ENCODE measurements at places on chromosomes 3 and 15. TPM values are rescaled to one million over a fixed set of nuclear protein-coding genes. Genes with fewer than 3 reads are reported as not detected.

Gene HESX1
- total RNA-seq, result 1.9 TPM

Gene HES1
- 70.6 TPM for total RNA-seq

Gene HIGD2B
- total RNA-seq, result not detected

Gene CNTN4
- total RNA-seq, result 8.9 TPM

Gene NEK10
- 60.3 TPM for total RNA-seq

Gene GALNT15
- total RNA-seq, result 2.8 TPM

Gene SLC12A8
- total RNA-seq, result 5.9 TPM

Gene TPM1
- 469 TPM for total RNA-seq

Gene CHRNA5
- 1.3 TPM for total RNA-seq

Gene CD80
- 8.6 TPM for total RNA-seq

Gene WDR49
- total RNA-seq, result 33.9 TPM

Gene ENTPD3
- 3.8 TPM for total RNA-seq

Gene COL8A1
- total RNA-seq, result 84.6 TPM

Gene VGLL3
- 32.8 TPM for total RNA-seq

Gene COPS2
- total RNA-seq, result 117 TPM

Gene CHRD
- total RNA-seq, result 16.7 TPM

Gene TTC23
- 48.5 TPM for total RNA-seq

Gene GOLGA6A
- total RNA-seq, result not detected

Gene CLRN1
- total RNA-seq, result not detected

Gene MYH15
- total RNA-seq, result 0.31 TPM

Gene NR2E3
- 0.80 TPM for total RNA-seq

Gene CILP
- 0.89 TPM for total RNA-seq

Gene RASGRP1
- 2.5 TPM for total RNA-seq

Gene C2CD4A
- 0.67 TPM for total RNA-seq

Gene PLA2G4E
- total RNA-seq, result not detected

Gene ACP3
- total RNA-seq, result 19.9 TPM

Gene SLC28A1
- not detected for total RNA-seq

Gene SLC6A1
- 4.5 TPM for total RNA-seq

Gene ULK4
- total RNA-seq, result 56.0 TPM

Gene ANKRD63
- not detected for total RNA-seq

Gene SNTN
- total RNA-seq, result 41.4 TPM

Gene EPHB1
- 6.3 TPM for total RNA-seq

Gene C2CD4B
- total RNA-seq, result 12.6 TPM

Gene KY
- 0.15 TPM for total RNA-seq

Gene STARD9
- 12.3 TPM for total RNA-seq

Gene FRMD4B
- 59.4 TPM for total RNA-seq

Gene CCNB2
- 2.0 TPM for total RNA-seq

Gene AP3B2
- total RNA-seq, result 0.94 TPM

Gene TMF1
- 35.7 TPM for total RNA-seq

Gene PPP1R14D
- not detected for total RNA-seq

Gene MELTF
- total RNA-seq, result 10.6 TPM

Gene TMEM207
- not detected for total RNA-seq

Gene SPTBN5
- 2.0 TPM for total RNA-seq

Gene ITIH1
- 0.34 TPM for total RNA-seq

Gene GOLGA6L10
- 2.6 TPM for total RNA-seq

Gene PRR23B
- not detected for total RNA-seq

Gene GATM
- total RNA-seq, result 6.3 TPM

Gene GCNT3
- total RNA-seq, result 0.63 TPM

Gene TRNT1
- total RNA-seq, result 37.6 TPM

Gene GP5
- 0.49 TPM for total RNA-seq

Gene PRC1
- 5.0 TPM for total RNA-seq
